ENCODE measurements at places on chromosomes 6 and 20.

- DNase-seq, result no peak
These were observed 108.0 kb upstream of the PDE7B start for GRCh38 chr6:135743476-135743875.

DNA sequence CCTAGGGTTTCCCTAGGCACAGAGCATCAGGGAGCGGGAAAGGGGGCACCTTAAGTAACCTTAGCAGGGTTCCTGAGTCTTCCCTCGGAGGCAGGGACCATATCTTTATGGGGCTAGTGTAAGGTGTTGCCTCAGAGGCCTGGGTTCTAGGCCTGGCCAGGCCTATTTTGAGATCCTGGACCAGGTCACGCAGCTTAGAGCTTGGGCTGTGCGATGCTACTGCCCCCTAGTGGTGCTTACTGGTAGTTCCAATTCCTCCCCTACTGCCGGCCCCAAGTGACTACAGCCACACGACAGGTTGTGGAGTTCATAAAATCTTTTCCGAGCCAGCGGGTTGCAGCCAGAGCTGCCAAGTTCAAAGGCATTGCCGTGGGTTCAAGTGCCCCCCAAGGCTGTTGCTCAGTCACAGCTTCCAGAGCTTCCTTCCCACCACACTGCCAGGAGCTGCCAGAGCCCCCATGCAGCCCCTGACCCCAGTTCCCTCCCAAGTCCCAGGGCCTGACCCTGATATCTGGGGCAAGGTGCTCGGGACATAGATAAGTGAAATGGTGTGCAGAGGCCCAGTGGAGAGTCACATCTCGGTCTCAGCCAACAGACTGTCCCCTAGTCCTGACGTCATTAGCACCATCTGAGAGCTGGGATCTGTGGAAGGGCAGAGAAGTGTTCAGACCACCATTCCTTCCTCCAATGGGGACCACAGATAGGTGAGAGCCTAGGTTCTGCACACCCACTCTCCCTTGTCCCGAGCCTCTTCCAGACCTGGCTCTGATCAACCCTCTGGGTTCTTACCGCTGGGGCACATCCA, 3.3 kb downstream of the LRRC73 start:
- peak; percentile 51 for DNase-seq

DNA sequence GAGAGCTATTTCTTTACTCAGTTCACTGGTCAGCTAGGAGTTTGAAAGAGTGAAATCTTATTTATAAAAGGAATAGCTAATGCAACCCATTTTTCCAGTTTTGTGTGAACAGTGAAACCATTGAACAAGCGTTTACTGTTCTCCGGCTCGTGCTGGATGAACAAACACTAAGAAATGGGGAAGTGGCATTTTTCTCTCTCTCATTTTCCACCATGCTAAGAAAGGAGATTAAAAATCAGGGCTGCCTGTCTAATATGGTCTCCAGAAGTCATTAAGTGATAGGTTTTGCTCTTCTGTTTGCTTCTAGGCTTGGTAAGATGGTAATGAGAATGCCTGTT, 774 bp upstream of the SFT2D1 start:
- DNase-seq, result no peak

DNA sequence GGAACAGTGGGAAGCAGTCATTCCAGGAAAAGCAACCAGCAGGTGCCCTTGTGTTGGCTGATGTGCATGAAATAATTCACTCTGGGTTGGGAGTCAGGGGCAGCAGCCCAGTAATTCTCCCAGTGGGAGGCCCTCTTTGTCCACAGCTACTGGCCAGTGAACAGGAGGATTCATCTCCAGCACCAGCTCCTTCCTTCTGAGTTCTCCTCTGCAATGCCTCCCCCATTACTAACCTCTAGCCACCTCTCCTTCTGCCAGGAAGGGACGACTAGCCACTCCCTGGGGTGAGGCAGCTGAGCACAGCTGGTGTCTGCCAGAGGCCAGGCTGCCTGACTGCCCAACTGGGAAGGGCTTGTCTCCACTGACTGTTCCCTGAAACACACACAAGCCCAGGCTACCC, 12.5 kb upstream of the R3HDML start:
- DNase-seq, result no peak

GRCh38 chr6:91221072-91221720, 634.3 kb upstream of the MAP3K7 start:
- no peak for DNase-seq

DNA sequence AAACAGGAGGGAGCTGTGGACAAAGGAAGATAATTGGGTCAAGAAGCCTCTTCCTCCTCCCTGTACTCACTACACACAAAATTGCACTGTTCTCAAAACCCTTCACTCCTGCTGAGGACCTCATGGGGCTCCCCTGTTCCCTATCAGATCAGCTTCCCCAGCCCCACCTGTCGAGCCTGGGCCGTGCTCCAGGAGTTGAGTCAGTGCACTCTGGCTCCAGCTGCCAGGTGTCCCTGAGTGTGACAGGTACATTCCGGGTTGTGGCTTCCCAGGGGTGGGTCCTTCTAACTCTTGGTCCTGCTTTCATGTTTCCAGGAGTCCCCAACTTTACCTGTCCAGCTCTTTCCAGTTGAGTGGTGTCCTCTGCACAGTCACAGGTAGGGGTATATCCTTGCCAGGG, 8.4 kb downstream of the RAB5IF start:
- no peak for DNase-seq

GRCh38 chr6:26094036-26094435, 6.8 kb downstream of the HFE start:
- no peak for DNase-seq

GRCh38 chr6:128554302-128554701, 33.9 kb upstream of the PTPRK start:
- no peak for DNase-seq

GRCh38 chr6:15023448-15023847, 222.4 kb upstream of the JARID2 start:
- DNase-seq, result no peak

DNA sequence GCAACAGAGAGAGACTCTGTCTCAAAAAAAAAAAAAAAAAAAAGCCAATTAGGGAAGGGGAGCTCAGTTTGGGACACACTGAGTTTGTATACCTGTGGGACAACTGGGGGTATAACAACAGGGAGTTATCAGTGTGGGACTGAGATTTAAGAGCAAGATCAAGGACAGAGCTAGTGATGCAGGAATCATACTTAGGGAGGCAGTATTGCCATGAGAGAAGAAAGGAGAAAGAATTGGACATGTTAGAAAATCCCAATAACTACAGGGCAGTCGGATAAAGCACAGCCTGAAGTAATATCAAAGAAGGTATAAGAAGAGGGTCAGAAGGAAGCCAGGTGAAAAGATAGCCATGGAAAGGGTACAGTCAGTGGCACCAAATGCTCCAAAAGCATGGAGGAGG, 121.2 kb downstream of the PTPRT start:
- no peak for DNase-seq

DNA sequence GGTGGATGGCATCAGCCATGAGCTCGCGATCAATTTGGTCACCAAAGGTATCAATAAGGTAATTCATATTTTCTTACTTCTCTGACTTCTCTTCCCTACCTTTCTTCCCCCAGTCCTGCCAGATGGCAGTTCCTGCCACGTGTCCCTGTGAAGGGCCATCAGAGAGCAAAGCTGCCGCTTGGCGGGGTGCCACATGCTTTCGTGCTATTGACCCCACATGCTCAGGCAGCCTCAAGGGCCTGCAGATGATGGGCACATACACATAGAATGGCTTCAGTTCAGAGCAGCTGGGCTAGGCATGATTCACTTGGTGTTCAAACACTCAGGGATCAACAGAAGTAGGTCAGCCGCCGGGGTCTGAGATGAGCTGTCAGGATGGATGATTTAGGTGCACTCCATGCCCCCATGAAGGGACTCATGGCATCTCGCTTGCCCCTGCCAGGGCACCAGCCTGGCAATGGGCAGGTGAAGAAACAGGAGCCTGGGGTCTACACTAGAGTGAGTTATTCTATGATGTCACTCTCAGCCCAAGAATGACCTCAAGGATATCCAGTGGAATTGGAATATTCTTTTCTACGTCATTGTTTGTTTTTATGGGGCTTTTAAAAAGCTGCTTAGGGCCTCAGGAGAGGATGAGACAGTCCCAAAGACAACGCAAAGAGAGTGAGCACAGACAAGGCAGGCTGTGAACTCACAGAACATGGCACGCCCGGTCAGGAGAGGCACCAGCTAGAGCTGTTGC, 25.5 kb downstream of the BANF2 start:
- no peak for DNase-seq

- no peak for DNase-seq
These were observed 2.9 kb downstream of the MAP7 start for GRCh38 chr6:136547336-136547735.

DNA sequence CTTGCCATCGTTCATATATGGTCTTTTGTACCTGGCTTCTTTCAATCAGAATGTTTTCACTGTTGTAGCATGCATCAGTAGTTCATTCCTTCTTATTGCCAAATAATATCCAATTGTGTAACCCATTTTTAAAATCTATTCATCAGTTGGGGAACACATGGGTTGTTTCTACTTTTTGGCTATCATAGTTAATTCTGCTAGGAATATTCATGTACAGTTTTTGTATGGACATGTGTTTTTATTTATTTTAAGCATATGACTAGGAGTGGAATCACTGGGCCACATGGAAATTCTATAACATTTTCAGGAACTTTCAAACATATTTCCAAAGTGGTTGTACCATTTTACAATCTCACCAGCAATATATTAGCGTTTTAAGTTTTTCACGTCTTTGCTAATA, 187.4 kb upstream of the PRND start:
- no peak for DNase-seq

DNA sequence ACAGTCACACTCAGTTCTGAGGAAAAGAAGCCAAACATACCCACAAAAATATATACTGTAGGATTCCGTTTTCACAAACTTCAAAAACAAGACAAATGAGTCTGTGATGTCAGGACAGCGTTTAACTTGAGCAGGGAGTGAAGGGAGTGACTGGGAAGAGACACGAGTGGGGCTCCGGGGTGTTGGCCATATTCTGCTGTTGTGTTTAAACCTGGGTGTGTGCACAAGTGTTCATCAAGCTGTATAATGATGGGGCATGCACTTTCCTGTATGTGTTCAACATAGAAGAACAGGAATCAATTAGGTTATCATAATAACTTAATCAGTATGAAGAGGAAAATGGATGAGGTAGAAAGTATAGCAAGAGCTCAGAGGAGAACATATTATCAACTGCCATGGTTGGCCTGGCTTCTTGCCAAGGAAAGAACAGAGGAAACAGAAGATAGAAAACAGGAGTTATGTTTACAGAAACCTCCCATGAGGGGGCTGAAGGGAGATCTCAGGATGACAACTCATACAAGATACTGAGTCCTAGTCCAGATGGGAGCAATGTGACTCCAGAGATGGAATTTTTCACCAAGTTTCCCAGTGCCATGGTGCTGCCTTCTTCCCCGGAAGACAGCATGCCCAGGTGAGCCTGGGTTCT, 15.1 kb upstream of the AFDN start:
- no peak for DNase-seq

DNA sequence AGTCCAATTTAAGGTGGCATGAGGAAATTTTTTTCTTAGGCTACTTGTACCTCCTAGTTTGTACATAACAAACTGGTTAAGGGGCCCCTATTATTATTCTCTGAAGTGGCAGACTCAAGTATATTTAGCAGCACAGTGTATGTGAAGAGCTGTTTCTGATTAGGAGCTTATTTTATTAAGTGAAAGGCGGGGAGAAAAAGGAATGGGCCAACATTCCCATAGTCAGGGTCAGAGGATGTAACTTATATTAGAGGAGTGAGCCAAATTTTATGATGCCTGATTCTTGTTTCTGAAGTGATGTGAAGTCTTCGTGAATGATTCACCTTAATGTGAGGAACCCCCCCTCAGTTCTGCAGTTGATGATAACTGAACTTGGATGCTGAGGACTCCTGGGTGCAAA, 2.8 kb downstream of the HECA start:
- no peak for DNase-seq

DNA sequence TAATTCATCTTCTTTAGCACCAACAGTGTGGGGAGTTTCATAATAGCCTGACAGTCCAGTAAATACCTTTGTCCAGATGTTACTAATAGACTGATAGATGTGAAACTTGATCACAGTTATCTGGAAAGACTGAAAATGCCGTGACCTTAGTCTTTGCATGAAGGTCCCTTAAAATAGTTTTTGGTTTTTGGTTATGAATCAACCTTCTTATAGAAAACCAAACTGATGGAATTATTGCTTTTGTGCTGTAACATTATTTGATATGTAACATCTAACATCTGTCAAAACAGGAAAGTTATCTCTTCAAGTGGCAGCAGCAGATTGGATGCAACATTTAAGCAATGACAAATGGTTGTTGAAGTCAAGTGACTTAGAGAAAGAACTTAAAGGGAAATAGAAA, 190.4 kb downstream of the DOK5 start:
- no peak for DNase-seq

DNA sequence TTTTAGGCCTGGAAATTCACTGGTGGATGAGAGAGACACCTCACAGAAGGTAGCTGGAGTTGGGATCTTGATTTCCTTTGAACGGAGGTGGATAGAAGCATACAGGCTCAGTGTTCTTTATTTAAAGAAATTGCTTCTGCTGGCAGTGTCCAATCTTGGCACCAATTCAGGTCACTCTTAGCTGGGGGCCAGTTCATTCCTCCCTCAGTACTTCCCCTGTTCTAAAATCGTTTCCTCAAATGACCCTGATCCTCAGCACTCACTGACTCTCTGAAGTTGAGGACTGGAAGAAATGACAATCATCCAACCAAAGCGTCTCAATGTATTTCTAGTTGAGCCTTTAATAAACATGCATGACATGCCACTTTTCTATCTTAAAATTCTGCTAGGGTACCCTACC, 472.5 kb upstream of the BTBD3 start:
- no peak for DNase-seq

- peak; percentile 15 for DNase-seq
These were observed 143.2 kb downstream of the MBOAT1 start for GRCh38 chr6:20069021-20069522.

DNA sequence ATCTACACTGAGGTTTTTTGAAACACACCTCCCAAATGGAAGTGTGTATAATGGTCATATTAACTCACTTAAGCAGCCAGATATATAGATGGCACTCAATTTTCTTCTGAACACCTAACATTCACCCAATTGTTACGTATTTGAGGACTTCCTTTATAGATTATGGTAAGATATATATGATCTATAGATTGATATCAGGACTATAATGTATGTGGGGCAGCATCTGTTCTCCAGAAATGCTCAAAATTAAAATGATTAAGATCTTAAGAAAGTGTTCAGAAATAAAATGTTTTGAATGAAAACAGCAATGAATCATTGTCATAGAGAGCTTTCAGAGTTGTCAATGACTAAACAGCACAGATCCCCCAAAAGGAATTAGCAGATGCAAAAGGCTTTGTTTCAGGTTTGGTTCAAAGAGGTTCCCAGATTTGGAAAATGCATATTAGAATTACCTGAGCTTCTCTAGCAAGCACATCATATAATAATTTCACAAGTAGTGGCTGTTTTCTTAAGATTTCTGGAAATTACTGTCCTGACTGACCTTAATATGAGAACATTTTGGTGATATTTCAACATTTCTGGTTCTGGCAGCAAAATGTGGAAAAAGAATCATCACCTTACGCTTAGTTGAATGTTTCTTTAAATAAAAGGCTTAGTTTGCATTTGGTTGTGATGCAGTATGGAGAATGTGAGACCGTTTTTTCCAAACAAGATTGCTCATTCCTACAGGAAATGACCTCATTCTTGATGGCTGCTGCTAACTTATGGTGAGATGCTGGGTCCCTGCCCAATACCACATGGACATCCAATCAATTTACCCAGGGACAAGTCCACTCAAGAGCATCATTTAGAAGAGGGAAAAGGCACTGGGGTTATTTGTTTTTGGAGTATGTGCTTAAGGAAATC, 31.5 kb downstream of the TRAF3IP2 start:
- DNase-seq, result no peak

GRCh38 chr6:3740551-3741476, 10.7 kb downstream of the PXDC1 start:
- DNase-seq, result peak; percentile 67

GRCh38 chr6:118856301-118856700, 37.7 kb upstream of the ASF1A start:
- DNase-seq, result no peak

Data from LNCaP clone FGC (cell line).